Stimulated activated CD4-positive, alpha-beta T cell treated with anti-CD3 and anti-CD28 coated beads, Interleukin-4, amount 100 ng/mL, for 4 hours (primary cell): ENCODE measurements at places on chromosomes 12 and 14.
A peak's percentile ranks its signal among the peaks of the same experiment; 100 is the strongest.

- DNase-seq, result no peak
These were observed 109.5 kb upstream of the NAP1L1 start for GRCh38 chr12:76193961-76194360.

DNA sequence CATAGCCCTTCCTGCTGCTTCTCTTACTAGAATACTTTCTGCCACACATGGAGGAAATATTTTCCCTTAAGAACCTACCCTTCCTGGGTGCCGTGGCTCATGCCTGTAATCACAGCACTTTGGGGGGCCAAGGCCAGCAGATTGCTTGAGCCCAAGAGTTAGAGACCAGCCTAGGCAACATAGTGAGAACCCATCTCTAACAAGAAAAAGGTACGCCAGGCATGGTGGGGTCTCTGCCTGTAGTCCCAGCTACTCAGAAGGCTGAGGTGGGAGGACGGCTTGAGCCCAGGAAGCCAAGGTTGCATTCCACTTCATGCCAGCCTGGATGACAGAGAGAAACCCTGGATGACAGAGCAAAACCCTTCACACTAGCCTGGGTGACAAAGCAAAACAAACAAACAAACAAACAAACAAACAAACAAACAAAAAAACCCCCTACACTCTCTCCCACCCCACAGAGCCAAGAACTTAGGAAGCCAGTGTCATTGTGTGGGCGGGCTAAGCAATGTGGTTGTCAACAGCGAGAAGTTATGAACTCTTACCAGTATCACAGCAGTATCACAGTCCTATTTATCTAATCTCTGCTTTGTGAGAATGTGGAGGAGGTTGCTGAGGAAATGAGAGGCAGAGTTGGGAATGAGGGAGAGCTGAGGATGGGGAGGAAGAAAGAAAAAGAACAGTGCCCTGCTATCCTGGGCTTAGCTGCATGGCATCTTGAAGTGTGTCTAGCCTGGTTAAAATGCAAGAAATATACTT lies 53.8 kb upstream of the CLEC14A start:
- DNase-seq, result no peak

DNA sequence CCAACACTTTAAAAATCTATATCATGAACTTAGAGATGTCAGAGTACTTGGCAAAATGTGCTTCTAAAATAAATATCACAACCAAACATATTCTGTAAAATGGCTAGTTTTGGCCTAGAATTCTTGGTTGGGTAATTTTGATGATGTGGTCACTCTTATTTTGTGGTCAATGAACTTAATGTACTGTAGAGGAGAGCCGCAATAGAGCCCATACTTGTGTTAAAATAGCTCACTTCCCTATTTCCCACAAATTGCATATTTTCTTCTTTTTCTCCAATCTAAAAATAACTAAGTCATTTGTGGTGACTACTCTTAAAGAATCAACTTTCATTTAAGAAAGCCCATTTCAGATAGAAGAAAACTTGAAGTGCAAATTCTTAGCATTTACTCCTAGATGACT lies 619.4 kb downstream of the CCER1 start:
- DNase-seq, result no peak

GRCh38 chr14:93984070-93984469 lies 7.7 kb upstream of the ASB2 start:
- no peak for DNase-seq

DNA sequence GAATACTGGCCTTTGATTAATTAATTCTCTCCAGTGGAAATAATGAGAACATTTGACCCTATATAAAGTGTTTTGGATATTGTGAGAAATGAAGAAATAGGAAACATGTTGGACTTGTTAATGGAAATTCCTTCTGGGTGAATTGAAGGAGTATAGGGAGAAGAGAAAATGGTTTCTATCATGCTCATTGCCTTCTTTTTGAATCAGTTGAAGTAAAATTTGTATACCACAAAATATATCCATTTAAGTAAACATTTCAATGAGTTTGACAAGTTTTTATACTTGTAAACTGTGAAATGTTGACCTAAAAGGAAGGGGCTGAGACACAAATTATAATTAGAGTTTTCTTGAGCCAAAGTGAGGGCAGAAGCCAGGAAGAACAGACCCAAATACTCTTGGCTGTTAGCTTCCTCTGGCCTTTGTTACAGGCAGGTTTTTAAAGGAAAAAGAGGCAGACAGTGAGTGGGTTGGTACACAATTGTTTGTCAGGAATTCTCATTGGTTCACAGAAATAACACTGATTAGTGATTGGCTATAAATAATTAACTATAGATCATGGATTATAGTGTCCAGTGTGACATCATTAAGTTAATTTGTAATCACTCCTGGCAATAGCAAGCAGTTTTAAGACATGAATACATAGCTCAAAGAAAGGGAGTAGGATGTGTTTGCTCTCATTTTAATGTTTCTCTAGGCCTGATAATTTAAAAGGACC lies 826 bp downstream of the ZNF705A start:
- DNase-seq, result no peak

- DNase-seq, result no peak
These were observed 1.7 kb downstream of the MGST1 start for GRCh38 chr12:16349131-16349460.

DNA sequence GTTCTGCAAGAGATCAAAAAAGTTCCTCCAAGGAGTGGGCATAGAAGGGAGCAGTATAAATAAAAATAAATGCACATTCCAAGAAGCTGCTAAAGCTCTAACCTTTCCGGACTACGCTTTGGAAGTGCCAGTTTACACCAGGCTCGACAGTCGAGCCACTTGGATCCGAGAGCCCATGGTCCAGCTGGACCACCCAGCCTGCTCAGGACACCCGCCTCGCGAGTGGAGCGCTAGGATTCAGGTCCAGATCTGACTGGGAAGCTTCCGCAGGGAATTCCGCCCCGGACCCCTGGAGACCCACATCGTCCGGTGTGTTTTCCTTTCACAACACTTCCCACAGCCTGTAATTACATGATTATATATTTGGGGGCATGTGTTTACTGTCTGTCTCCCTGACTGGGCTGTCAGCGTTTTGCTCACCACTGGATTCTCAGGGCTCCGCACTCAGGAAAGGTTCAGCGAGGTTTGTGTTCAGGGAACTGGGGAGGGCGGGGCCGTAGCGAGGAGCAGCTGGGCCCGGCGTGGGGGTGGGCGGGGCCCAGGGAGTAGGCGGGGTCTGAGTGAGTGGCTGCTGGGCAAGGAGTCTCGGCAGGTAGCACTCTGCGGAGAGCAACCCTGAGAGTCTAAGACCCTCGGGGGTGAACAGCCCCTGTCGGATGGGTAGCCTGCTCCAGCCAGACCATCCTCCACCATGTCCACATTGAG lies 52.3 kb upstream of the TMEM263 start:
- peak; percentile 75 for DNase-seq

DNA sequence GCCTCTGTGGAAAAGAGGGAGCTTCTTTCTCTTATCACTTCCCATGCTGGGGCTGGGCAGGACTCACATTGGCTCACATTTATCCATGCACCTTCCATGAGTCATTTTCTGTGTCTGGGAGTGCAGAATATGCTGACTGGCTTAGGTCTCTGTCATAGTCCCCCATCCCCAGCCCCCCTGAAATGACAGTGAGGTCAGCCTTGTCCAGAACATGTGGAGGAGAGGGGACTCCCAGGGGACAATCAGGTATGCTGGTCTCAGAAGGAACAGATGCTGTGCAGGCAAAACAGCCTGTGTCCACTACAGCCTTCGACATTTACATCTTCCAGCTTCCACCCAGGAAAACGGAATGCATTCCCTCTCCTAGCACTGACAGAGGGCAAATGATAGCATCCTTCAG lies 35.0 kb downstream of the ADGRD1 start:
- no peak for DNase-seq

DNA sequence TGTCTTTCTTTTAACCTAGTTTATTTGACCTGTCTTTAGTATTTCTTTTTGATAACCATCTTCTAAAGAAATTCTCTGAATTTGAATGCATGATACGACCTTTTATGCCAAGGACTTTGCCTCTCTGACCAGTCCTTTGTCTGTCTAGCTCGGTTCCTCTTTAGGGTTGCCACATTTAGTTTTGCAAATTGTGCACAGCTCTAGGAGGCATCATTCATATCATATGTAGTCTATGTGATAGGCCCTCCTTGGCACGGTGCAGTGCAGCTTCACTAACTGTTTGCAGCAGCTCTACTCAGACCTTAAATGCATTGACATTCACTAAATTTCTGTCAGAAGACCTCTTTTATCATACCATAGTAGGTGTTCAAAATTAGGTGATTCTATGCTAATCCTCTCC lies 75.6 kb downstream of the USP15 start:
- DNase-seq, result no peak

GRCh38 chr12:91478500-91478899 lies 295.9 kb upstream of the DCN start:
- DNase-seq, result no peak

- DNase-seq, result no peak
These were observed 47.4 kb upstream of the BTG1 start for GRCh38 chr12:92193063-92193462.

DNA sequence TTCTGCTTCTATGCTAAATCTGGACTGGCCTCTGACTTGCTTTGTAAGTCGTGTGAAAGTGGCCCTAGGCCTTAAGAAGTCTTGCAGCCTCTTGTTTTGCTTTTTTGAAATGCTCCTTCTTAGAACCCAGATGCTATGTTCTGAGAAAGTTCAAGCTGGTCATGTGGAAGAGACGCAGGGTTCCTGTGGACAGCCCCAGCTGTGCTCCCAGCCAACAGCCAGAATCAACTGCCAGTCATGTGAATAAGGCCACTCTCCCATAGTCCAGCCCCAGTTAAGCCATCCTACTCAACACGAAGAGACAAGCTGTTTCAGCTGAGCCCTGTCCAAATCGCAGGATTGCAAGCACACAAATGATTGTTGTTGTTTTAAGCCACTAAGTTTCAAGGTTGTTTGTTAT lies 37.3 kb upstream of the TBPL2 start:
- no peak for DNase-seq

DNA sequence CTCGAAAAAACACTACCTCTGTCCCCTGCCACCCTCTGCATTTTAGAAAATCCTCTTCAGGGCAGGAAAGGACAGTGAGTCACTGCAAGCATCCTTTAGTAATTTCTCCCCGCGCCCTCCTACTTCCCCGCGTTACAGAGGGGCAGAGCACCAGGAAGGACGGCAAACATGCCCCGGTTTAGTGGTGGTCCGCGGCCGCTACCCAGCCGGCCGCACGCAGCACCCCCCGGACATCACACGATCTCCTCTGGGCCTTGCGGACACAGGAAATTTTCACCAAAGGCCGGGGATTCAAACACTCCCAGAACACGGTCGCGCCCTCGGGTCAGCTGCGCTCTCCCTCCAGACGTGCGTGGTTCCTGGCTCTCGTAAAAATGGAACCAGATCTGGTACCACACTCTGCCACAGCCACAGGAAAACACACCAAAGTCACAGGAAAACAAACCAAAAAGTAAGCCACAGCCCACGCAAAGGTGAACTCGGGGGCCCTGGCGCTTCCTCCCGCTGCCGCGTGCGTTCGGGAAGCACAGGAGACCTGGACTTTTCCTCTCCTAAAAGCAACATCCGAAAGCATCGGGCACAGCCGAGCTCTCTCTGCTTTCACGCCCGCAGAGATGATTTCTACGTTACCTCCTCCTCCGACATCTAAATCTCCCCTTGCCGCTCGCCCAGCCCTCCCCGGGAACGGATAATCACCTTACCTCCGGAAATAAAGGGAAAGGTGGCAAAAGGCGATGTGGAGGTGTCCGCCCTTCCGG lies 839 bp downstream of the SLC38A1 start:
- peak; percentile 20 for DNase-seq

- DNase-seq, result no peak
These were observed at the start of gene DIO2 for GRCh38 chr14:80211153-80212022. Gene DIO2 (minus strand): TSS chr14:80211504. CDS start chr14:80211472, 32 bp downstream.

GRCh38 chr14:72664651-72665050 lies 229.2 kb downstream of the DPF3 start:
- no peak for DNase-seq

- no peak for DNase-seq
These were observed 11.0 kb upstream of the MMP17 start for GRCh38 chr12:131817241-131817640.

DNA sequence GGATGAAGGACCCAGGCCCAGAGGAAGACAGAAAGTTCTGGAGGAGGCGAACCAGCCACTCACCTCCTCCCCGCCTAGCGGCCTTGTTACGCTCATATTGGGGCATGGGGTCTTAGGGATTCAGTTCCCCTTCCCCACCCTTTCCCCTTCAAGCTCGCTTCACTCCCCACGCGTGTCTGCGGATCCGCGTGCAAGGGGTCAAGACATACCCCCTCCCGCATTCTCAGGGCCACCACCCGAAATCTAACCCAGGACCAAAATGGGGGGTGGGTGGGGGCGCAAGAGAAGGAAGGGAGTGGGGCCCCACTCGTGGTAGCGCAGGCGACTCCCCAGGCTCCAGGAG lies 584 bp upstream of the RFX4 start:
- no peak for DNase-seq

GRCh38 chr12:5713599-5714081 lies 231.4 kb downstream of the ANO2 start:
- DNase-seq, result no peak

GRCh38 chr14:50452296-50452695 lies 55.6 kb upstream of the CDKL1 start:
- no peak for DNase-seq

DNA sequence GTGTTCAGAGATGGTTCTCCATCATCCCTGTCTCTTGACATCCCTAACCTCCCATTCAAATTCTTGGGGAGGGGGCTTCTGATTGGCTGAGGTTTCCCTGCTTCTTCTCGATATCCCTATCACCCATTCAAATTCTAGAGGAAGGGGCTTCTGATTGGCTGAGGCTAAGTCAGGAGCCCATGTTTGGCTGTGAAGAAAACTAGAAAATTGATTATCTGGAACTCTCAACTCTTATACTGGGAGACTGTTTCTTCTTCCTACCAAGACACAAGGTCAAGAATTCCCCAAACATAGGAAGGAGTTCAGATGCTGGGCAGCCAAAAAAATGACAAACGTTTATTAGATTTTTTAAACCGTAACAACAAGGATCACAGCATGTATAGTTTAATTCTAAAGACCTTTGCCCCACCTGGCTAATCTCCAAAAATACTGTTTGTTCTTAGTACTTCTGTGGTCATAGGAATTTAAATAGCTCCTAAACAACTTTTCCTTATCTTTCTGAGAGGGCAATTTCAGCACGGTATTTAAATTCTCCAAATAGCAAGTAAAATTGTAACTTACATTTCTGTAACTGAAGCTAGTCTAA lies 26.4 kb downstream of the SPIC start:
- no peak for DNase-seq

DNA sequence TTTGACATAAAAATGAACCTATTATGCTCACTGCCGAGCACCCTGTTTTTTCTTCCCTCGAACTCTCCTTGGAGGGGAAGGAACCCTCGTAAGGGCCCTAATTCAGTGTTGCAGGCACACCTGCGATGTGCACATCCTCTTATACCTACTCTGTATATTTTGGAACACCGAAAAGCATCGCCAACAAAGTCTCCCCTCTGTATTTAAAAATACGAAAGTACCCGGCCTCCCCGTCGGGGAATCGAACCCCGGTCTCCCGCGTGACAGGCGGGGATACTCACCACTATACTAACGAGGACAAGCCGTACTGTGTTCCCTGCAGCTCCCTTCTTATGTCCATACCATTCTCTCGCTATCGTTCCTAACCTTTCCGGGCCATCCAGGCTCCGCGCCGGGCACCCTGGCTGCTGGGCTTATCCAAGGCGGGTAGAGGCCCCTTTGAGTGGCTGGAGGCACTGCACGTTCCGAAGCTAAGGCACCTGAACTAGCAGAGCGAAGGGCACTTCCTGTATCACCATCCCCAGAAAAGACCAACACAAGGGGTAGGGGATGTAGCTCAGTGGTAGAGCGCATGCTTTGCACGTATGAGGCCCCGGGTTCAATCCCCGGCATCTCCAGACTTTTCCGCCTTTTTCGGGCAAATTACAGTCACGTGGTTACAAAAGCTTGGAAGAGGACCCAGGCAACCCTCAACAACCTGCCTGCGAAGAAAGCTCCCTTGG lies 25.1 kb upstream of the UBC start:
- DNase-seq, result peak; percentile 86
